ENCODE measurements at places on chromosomes 7 and 10.

GRCh38 chr10:32104622-32105509 is 48.6 kb upstream of the KIF5B start:
- no peak for DNase-seq

- DNase-seq, result peak; percentile 88
These were observed 30.4 kb downstream of the DDC start for GRCh38 chr7:50534690-50535290.

DNA sequence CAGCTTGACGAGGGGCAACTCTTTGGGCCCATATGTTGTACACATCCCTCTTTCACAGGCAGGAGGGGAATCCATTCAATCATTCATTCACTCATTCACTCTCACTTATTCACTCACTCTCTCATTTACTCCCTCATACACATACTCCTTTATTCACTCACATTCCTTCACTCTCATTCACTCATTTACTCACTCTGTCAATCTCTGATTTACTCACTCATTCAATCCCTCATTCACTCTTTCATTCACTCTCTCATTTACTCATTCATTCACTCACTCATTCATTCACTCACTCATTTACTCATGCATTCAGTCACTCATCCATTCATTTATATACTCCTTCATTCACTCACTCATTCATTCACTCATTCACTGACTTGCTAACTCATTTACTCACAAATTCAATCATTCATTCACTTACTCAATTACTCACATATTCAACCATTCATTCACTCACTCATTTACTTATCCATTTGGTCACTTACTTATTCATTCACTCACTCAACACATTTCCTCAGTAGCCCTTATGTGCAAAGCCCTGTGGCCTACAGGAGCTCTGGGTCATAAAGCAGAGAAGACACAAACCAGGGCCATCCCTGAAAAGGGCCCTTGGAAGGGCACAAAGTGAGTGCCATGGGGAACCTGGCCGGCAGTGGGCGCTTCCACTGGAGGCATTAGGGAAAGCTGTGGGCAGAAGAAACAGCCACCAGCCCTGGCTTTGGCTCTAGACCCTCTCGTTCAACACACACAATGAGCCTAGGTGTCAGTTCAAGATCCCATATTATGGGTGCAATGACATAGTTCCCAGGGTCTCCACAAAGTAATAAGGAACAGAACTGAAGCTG is 26.0 kb downstream of the HIP1 start:
- no peak for DNase-seq

DNA sequence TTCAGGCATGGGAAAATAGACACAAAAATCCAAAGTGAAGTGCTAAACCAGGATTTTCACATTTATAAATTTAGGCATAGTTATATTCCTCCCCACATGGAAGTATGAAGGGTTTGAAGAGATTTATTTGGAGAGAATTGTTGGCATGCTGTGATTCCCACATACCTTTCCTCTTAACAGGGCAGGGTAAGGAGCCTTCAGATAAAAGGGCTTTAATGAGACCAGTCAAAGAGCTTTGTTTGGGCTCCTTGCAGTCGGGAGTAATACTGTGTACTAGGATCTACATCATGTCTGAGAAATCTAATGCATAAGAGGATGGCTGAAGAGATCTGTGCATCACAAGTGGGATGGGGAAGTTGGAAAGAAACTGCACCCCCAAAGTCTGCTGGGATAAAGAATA is 140.8 kb upstream of the PTN start:
- no peak for DNase-seq

- DNase-seq, result no peak
These were observed 3.0 kb upstream of the UPF2 start for GRCh38 chr10:12045596-12045995.

DNA sequence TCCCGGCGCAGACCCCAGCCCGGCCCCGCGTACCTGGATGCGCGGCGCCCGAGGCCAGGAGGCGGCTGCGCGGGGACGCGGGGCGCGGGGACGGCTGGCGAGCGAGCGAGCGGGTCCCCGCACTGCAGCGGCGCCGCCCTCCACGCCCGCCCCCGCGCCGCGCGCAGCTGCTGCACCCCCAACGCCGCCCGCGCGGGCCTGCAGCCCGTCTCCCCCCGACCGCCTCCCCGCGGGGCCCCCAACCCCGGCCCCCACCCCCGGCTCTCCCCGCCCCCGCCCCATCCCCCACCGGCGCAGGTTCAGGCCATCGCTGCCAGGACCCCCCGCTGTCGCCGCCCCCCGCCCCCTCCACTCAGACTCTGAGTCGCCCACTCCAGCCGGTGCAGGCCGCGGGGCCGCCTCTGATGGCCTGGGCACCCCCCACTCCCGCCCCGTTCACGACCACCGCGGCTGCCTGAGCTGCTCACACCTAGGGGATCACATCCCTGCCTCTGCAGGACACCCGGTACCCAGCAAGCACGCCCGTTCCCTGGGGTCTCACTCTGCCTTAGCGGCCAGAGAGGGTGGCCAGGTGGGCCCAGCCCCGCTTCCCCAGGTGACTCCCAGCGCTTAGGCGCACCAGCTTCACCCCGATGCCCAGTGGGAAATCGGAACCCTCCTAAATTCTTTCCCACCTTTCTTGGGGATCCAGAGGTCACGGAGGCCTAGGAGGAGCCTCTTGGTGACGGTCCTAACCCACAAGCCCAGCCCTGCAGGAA is 13.9 kb upstream of the DNAAF5 start:
- no peak for DNase-seq

DNA sequence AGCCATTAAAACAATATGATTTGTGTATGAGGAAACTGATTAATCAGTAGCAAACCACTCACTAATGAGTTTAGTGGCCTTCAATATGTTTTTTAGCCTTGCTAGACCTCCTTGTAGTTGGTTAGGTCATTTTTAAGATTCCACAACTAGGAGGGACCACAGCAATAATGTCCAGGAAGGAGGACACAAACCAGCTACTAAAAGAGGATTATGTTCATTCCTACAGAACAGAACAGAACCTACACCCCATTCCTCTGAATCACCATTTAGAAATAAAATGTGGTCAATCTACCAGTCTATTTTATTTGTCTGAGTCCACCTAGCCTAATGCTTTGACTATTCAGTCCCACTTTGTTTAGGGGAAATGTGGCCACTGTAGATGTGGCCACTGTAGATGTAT is 226.3 kb downstream of the GLI3 start:
- no peak for DNase-seq

- no peak for DNase-seq
These were observed 148.9 kb upstream of the GLI3 start for GRCh38 chr7:42385912-42386311.
